Glutamatergic neuron (in vitro differentiated cells): ENCODE measurements at places on chromosomes 2 and 18.
A peak's percentile ranks its signal among the peaks of the same experiment; 100 is the strongest.

- no peak for DNase-seq
These were observed 74.2 kb downstream of the OTX1 start for GRCh38 chr2:63124850-63125249.

DNA sequence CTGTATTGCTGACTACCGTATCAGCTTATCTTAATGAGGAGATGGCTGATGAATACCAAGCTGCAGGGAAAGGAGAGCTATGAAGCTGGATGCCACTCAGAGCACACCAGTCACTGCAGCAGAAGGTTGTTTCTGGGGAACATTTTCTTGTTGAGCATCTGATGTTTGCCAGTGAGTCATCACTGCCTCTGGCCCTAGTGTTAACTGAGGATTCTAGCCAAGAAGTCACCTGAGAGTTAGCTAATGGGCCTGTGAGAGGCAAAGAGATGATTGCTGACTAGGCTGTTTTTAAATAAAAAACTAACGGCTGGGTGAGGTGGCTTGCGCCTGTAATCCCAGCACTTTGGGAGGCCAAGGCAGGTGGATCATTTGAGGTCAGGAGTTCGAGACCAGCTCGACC is 37.9 kb downstream of the CCDC150 start:
- DNase-seq: no peak

DNA sequence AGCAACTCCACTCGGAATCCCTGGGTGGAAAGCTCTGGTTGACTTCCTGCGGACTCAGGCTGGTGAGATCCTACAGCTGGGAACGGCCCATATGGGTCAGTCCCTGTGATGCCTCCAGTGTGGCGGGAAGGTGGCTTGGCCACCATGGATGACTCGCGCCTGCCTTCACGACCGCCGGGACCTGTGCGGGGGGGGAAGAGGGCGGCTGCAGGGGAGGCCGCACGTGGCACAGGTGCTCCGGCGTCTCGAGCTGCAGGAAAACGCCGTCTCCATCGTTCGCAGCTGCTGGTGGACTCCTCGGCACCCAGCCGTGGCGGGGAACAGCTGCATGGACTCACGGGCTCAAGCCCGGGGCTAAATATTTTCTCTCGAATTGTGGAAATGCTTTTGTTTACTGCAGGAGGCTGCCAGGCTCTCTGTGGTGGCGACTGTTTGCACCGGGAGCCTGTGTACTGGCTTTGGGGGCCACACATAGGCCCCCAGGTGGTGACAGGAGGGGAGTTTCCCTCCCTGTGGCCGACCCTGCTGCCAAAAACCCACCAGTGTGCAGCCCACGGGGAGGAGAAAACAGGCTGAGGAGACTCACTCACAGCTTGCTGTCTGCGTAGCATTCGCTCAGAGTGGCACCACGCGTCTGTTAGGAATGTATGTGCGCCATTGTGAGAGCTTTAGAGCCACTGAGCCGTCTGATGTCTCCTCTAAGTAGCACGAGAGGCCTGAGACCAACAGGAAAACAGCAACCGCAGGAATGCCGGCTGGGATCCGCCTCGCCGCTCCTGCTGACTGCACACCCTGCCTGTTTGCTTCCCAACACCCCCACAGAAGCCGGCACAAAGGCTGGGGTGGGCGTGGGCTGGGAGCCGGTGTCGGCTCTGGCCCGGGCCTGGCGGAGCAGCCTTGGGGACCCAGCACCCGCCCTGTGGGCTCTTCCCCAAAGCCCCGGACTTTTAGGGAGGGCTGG is 89.2 kb downstream of the NFATC1 start:
- DNase-seq: peak; percentile 15

DNA sequence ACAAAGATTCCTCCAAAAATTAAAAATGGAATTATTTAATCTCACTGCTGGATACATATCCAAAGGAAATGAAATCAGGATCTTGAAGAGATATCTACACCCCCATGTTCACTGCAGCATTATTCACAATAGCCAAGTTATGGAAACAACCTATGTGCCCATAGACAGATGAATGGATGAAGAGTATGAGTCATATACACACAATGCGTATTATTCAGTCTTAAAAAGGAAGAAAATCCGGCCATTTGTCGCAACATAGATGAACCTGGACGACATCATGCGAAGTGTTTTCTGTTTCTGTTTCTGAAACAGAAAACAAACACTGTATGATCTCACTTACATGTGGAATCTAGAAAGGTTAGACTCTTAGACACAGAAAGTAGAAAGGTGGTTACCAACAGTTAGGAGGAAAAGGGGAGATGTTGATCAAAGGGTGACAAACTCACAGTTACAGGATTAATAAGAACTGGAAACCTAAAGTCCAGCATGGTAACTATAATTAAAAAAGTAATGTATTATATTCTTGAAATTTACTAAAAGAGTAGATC is 87.8 kb upstream of the ERBB4 start:
- no peak for DNase-seq

DNA sequence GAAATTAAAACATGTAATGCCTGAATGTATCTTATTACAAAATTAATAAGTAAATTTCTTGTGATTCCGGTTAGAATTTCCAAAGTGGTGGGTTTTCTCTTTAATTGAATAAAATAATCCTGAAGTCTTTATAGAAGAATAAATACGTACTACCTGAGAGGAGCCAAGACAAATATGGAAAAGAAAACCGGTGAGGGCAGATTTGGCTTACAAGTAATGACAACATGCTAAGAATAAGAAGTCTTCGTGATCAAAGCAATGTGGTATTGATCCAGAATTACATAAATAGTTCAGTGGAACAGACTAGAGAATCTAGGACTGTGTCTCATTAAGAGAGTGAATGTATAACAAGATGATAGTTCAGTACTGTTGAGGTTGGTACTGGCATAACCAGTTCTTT is 167.5 kb downstream of the NEDD4L start:
- no peak for DNase-seq

DNA sequence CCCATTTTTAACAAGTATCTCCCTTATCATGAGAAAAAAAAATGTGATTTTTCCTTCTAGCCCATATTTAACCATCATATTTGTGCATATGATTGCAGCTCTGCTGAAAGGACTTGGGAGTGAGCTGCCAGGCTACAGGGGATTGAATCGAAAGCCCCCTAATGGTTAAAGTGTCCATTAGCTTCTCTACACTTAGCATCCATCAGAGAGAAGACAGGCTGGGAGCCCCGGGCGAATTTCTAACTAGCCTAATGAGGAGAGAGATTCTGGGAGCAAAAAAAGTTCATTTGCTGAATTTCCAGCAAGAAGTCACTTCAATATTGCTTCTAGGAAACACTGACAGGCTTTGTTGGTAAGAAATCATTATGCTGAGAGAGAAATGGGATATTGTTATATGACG is 848.8 kb downstream of the TDRD15 start:
- peak; percentile 52 for DNase-seq

- DNase-seq: no peak
These were observed 116.6 kb downstream of the SRBD1 start for GRCh38 chr2:45494275-45494977.

DNA sequence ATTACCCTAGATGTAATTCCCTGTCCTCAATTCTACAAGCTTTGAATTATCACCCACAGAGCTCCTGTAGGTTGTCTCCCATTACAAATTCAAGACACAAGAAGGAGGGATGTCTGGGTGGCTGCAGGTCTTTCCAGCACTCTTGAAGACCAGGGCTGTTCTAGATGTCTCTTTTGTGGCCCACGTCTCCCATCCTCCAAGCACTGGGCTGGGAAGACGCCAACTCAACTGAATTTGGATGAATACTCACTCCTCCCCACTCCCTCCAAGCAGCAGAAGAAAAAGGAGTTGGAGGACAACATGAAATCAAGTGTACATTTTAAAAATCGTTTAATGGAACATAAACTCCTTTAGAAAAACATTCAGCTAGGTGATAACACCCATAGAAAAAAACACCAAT is 31.2 kb downstream of the SMAD7 start:
- DNase-seq: no peak

- peak; percentile 50 for DNase-seq
These were observed 3.1 kb upstream of the HES6 start for GRCh38 chr2:238242731-238243495.

- DNase-seq: no peak
These were observed 33.8 kb upstream of the COPS8 start for GRCh38 chr2:237051861-237052260.

DNA sequence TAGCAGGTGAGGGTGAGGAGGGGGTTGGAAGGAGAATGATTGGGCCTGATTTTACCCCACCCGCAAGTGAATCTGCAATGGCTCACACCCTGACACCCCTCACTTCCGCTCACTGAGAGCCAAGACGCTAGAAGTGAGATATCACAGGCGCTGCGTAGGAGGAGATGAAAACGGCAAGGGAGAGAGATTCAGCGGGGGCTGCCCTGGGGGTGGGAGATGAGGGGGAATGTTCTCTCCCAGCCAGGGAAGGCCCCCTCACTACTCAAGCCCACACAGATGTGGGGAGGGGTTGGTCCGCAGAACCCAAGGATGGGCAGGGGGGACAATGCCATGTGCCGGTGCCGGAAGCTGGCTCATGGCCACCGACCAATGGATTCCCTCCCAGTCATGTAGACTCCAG is 32.9 kb downstream of the LOXHD1 start:
- no peak for DNase-seq
